Foreskin fibroblast (primary cell): ENCODE measurements at places on chromosomes 2 and 18.

DNA sequence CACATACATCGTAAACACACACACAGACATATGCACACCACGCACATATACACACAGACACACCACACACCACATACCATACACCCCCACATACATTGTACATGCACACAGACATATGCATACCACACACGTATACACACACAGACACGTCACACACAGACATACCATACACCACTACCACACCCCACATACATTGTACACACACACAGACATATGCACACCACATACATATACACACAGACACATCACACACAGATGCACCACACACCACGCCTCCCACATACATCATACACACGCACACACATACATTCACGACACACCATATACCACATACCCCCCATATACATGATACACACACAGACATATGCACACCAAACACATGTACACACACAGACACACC, 58.4 kb downstream of the KIF5C start:
- DNase-seq = no peak

DNA sequence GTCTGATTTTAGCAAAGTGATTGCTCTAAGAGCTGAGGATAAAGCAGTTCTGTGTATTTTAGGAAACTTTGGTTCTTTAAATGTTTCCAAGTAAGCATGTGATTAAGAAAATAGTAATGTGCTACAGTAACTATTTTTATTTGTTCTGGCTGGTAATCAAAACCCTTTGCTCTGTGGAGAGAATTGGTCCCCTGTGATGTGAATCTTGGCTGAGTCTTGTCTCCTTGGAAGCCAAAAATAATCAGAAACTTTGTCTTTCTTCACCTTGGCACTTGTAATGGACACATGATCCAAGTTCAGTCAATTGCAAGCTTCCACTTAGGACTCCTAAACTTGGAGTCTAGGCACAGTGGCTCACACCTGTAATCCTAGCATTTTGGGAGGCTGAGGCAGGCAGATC, 422.7 kb upstream of the CDH20 start:
- DNase-seq = no peak

GRCh38 chr2:127208313-127208712, 11.8 kb downstream of the CYP27C1 start:
- DNase-seq = no peak

DNA sequence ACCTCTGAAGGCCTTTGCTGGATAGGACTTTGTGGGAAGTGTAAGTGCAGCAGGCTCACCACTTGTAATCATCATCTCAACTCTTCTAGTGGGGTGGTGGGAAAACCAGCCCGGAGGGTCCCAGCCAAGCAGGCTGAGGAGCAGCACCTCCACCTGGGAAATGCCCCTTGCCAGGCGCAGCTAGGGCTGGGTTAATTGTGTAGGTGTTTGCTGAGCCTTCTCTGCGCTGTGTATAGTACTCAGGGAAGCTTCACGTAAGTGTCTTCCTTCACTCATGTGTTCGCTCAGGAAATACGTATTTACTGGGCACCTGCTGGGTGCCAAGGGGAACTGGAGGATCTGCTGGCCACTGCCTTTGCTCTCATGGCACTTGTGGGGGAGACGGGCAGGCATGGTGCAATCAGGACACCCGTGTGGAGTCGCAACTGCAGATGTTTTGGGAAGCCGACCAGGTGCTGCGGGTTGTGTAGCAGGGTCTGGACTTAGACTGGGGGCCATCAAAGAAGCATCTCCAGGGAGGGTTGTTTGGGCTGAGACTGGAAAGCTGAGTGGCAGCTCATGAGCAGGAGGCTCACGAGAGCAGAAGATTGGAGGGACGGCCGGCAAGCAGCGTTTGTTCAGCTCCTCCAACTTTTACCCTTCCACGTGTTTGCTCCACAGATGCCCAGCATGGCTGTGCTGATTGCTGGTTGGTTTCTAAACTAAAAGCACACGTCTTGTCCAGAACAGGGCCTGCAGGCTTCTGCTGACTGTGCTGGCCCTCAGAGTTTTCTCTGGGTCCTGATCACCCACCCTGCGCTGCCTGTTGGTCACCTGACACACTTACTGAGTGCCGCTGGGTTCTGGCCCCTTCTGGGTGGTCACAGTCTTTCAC, 164.6 kb downstream of the LDLRAD4 start:
- DNase-seq = no peak

DNA sequence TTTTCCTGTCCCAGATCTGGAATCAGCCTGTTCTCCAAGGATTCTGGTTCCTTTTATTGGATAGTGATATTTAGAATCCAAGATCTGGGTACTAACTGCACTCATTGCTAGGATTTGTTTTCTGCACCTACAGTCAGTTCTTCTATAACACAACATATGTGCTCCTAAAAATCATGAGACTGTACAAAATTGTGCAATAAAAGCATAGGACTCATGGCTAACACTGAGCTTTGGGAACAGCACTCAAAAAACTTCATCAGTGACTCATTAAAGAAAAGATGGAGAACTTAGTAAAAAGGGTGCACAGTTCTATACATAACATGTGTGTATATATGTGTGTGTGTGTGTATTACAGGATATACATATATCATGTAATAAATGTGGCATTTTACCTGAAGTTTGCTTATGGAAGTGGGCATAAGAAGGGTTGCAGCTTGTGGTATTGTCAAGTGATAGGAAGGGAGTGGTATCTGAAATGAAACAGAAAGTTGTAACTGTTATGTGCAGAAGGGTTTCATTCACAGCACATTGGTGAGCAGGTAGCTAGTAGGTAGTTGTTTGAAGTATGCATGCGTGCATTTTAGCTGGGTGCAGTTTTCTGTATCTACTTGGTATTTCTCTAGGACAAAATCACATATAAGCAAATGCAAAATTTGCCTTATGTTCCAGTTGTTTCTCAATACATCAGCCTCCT, 5.9 kb upstream of the SCYGR2 start:
- DNase-seq = no peak

GRCh38 chr2:207142461-207142860, 23.3 kb downstream of the KLF7 start:
- DNase-seq = no peak

DNA sequence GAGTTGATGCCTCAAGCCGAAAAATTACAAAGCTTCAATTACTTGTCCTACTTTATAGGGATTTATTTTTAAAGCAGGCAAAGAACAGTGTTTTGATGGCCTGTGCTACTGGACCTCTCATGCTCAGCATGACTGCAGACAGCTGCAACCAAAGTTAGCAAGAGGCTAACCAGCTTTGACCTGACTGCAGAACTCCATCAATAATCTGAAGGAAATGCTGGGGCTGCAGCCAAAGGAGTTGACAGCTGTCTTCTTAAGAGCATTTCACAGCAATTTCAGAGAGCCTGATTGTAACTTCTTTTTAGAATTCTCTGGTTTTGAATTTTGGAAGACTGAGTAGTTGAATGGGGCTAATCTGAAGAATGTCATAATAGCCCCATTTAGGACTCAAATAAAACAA, 46.5 kb upstream of the SESTD1 start:
- DNase-seq = no peak

GRCh38 chr2:160892204-160892603, 268.0 kb upstream of the TANK start:
- DNase-seq = no peak

GRCh38 chr18:52054324-52054723, 285.7 kb upstream of the DCC start:
- DNase-seq = peak; percentile 0

GRCh38 chr2:25512707-25513106, 160.7 kb downstream of the DTNB start:
- DNase-seq = no peak

DNA sequence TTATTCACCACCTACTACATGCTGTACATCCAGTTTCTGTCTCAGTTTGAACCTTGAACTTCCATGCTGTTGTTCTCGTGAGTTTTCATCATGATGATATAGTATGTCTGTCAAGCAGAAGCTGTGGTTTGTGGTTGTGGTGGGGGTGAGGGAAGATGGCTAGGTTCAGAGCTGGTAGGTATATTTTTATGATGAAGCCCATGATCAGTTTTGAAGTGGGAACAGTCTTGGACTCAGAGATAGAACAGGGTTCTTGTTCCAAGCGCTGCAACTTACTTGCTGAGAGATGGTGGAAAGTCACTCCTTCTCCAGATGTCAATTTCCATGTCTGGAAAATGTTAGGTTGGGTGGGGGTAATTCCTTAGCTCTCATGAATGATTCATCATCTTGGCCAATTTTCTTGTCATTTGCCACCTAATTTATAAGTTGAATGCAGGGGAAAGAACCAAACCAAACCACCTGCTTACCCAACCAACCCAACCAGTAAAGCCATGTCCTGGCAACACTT, 21.6 kb downstream of the PMAIP1 start:
- no peak for DNase-seq

- no peak for DNase-seq
These were observed 59.5 kb upstream of the POU3F3 start for GRCh38 chr2:104794441-104794840.

GRCh38 chr2:127517465-127517864, 8.8 kb downstream of the IWS1 start:
- no peak for DNase-seq

DNA sequence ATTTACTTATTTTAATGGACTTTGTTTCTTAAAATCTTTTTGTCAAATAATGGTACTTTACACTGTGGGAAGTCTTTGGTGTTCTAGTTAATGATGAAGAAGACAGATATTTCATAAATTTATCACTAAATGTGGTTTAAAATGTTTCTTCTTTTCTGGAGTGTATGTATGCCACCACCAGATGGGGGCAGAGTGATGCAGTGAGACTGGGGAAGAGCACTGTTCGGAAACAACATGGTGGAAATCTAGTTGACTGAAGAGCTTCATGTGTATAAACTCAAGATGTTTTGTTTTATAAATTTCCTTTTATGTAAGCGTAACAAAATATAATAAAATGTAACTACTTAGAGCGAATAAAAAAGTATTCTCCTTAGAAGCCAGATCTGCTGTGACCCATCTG, 195.1 kb downstream of the KCNE4 start:
- peak; percentile 69 for DNase-seq

DNA sequence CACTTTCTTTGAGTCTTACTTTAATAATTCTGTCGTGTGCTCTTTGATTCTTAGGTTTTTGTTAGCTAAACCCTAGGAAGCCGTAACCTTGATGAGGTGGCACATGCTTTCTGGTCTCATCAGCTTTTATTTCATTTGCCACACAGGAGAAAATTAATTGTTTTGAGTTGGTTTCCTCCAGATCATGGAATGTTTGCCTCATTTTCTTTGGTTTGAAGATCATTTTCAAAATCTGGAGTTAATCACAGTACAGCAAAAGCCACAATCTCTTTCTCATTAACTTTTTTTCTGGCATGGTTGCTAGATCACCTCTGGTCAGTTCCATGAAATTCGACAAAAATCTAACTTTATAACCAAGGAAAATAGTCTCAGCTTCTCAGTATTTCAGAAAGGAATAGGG, 182.9 kb downstream of the MYO1B start:
- DNase-seq = no peak

DNA sequence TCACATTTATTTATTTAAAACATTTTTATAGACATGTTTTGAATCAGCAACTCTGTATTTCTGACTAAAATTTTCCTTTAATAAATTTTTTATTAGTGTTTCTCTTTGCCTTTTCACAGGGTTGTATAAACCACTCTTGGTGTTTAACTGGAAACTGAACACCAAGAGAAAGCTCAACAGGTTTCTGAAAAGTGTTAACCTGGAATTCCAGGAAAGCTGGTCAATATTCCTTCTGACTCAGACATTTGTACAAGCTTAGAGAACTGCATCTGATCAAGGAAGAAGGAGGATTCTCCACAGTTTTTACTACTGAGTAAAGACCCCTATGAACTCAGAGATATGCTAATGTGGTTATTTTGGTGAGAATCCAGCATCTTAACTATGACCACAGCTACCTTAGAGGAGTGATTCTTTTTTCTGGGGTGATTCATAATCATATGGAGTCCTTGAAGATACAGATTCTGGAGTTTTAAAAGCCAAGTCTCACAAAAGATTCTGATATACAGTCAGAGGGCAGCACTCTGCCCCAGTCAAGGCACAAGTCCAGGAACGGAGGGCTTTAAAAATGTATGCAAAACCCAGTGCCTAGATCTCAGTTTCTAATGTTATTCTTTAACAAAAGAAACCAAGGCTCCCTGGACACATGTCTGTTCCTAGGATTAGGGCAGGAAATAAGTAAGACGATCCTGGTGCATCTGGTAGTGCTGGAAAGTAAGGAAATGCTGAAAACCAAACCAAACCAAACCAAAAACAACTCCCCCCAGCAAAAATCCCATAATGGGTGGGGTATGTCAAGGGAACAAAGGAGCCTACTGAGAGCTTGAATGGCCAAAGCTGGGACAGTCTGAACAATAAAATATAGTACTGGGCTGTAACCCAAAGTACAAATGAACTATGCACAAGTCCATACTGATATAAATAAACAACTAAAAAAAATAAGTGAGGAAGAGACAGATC, 85.1 kb upstream of the FZD5 start:
- peak; percentile 66 for DNase-seq

DNA sequence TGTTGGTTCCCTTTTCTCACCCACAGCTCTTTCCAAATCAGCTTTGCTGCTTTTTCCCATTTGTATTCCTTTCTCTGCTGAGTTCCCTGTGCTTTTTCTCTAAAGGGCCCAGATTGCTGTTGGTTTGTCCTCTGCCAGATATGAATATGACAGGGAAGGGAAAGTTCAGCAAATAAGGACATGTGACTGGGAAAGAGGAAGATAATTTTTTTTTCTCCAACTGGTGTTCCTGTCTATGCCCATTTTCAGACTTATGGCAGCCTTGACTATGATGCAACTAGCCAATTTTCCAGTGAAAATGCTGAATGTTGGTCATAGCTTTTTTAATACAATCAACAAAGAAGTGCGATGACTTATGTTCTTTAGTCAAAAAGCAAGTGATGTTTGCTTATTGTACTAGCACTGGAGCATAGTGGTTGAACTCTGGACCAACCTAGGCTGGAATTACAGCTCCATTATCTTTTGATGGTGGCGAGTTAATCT, 7.7 kb downstream of the MDH1 start:
- no peak for DNase-seq

DNA sequence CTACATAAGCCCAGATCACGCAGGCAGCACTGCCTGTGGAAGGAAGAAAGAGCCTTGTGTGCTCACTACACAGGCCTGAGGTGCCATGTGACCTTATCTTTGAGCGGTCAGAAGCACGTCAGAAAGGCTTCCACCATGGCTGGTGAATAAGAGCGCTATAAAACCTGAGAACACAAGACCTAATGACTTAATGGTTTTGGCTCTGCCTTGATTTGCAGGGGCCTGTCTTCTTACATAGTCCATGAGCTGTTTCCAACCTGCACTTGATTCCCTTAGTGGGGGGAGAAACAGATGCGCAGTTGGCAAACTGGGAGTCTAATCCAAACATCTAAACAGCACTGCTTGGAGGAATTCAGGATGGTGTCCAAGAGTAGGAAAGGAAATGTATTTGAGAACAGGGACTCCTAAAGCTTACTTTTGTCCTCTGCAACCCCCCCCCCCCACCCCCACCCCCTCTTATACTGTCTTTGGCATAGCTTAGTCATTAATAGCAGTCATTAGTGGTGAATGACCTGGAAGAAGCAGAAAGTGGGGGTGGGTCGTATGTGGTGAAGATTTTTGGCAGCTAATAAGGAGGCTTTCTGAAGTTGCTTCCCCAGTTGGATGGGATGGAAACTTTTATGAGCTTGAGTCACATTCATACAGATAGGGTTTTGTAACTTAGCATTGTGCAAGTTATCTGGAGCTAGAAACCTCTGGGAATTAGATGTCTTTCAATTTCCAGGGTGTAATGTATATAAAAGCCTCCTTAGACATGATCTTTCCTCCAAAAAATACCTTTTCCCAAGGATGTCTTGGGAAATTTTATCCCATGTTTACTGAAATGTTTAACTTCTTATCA, 454.1 kb downstream of the MEIS1 start:
- peak; percentile 94 for DNase-seq

- DNase-seq = no peak
These were observed 360.7 kb upstream of the CWC22 start for GRCh38 chr2:180367815-180368214.
